ENCODE measurements at places on chromosomes 5 and 9.

- no peak for DNase-seq
These were observed 2.5 kb upstream of the RNF38 start for GRCh38 chr9:36402536-36402935.

- DNase-seq = no peak
These were observed 70.2 kb upstream of the LPCAT1 start for GRCh38 chr5:1593903-1594356.

DNA sequence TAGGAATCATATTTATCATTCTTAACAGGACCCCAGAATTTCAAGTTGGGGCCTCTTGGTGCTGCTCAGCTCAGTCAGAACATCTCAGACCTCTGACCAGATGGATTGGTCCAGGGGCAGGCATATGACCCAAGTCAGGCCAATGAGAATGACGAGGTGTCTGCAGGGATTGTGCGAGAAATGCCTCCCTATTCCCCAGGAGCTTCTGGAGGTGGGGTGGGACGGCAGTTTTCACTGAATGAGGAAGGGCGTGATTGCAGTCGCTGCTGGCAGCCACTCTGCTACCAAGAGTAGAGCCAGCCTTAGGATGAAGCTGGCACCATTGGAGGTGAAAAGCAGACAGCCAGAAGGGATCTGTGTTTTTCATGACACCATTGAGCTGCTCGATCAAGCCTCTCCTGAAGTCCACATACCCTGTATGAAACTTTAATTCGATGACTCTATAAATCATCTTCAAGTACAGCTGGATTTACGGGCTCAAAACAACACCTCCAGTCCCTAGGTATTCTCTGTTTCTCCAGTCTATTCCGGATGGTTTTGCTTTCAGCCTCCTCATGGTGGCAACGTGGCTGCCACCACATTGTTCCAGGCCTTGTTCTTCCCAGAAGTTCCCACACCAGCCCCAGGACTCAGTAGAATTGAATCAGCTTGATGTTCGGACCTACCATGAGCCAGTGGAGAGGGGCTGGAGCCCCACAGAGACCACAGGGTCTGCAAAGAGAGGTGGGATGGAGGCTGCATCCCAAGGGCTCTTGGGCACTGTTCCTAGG lies 70.2 kb upstream of the ADAMTS2 start:
- DNase-seq = no peak

DNA sequence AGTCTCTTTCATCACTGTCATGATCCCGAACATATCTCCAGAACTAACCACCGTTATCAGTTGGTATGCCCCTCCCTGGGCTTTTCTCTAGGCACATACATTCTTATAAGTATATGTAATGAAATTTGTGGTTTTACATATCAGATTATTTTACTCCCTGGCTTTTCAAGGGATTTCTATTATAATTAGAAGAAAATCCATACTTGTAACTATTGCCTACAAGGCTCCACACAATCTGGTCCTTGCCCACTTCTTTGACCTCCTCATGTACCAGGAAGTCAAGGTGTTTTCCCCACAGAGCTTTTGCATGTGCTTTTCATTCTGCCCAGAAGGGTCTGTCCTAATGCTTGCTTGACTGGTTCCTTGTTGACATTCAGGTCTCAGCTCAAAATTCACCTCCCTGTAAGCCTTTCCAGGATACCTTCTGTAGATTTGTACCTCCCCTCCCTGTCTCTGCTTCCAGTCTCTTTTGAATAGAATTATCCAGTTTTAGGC lies 33.6 kb upstream of the HSD17B4 start:
- DNase-seq = no peak

DNA sequence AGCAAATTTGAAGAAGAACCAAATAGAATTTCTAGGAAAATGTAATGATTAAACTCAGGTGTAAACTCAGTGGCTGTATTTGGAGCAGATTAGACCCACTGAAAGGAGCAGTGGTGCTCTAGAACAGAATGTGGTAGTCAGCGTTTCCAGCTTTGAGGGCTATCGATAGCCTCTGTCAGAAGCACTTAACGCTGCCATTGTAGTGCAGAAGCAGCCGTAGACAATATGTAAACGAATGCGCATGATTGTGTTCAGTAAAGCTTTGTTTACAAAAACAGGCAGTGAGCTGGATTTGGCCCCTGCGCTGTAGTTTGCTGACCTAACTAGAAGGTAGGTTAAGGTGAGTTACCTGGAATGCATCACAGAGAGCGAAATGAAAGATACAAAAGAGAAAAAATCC lies 72.0 kb downstream of the FAM78A start:
- no peak for DNase-seq

- DNase-seq = no peak
These were observed 182.7 kb downstream of the NR3C1 start for GRCh38 chr5:143220748-143221251.

- DNase-seq = no peak
These were observed 535 bp downstream of the UNC5A start for GRCh38 chr5:176810687-176811501.

DNA sequence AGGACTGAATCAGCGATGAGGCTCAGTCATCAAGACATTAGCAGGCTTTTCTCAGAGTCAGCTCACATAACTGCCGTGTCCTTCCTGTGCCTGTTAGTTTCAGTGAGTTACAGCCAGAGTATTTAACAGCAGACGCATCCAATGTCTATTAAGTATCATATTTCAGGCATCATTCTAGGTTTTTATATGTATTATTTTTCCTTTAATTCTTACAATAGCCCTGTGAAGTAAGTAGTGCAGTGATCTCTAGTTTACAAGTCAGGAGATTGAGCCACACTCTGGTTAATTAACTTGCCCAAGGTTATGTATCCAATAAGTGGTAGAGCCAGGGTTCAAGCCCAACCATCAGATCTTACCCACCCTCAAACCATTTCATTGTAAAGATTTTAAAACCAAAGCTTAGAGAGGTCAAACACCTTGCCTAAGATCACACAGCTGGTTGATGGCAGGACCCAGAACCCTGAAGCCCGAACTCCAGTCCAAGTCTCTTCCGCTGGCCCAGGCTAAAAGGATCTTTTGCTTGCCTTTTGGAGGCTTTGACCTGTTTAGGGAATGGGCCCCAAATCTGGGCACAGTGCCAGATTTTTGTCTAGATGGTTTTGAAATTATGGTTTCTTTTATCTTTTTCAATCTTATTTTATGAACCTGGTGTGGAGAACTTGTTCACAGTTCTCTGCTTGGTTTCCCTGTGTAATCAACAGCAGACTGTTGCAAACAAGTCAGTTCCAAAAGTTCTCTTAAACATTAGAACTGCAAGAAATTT lies 261.2 kb upstream of the CLINT1 start:
- DNase-seq = no peak

- DNase-seq = no peak
These were observed 579.3 kb upstream of the RGMB start for GRCh38 chr5:98193921-98194760.

- no peak for DNase-seq
These were observed 115.0 kb downstream of the PIK3R1 start for GRCh38 chr5:68330574-68330973.

DNA sequence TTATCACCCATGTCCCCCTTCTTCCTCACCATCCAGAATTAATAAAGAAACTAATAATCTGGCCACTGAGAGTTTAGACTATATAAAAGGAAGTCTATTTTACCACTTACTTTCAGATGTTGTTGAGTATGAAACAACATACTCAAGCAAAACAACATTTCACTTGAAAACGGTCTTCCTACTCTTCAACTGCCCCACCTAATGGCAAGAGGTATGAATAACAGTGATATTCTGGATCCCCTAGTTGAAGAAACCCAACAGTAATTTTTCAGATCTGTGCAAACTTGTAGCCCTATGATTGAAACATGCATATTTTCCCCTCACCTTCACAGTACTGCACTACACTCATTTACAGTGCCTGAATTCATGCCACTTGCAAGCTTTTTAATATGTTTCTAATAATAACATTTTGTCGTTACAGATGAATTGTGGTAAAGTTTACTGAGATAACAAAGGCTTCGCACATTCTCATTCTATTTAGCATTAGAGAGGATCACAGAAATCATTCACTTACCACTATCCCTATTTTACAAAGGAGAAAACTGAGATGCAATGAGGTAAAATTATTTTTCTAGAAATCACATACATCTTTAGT lies 267.9 kb upstream of the PDE4D start:
- peak; percentile 50 for DNase-seq

- no peak for DNase-seq
These were observed 71.4 kb upstream of the FBXW11 start for GRCh38 chr5:172077664-172078425.

- DNase-seq = no peak
These were observed 605 bp downstream of the CHSY3 start for GRCh38 chr5:129904667-129905472.

GRCh38 chr5:142134331-142135010 lies 25.9 kb downstream of the NDFIP1 start:
- DNase-seq = no peak

DNA sequence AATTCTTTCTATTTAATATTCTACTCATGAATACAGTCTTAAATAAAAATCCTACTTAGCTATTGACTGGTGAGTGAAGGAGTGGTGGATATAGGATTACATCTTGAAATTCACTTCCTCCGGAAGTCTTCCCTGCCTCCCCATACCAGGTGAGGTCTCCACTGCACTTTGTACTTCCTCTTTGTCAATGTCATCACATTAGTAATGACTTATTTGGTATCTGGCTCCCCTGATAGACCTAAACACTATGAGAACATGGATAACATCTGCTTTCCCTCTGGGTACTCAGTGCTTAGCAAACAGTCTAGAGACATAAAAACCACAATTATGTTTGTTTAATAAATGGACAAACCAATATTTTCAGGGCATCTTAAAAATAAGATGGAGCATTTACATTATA lies 532.1 kb downstream of the PDE4D start:
- no peak for DNase-seq

DNA sequence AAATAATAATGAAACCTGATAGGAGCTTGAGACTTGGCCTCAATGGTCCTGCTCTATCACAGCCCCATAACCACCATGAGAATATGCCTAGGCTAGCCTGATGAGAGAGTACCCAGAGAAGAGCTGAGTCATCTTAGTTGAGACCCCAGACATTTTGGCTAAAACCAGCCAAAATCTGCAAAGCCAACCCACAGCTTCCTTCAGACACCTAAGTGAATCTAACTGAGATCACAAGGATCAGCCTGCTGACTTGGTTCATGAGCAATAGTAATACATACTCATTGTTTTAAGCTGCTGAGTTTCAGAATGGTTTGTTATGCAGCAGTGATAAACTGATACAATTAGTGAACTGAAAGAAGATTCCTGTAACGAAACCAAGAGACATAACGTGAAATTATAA lies 473.7 kb upstream of the PTGER4 start:
- DNase-seq = no peak

- no peak for DNase-seq
These were observed 506.9 kb downstream of the TLE1 start for GRCh38 chr9:81182431-81182830.

GRCh38 chr5:36452424-36453006 lies 150.8 kb upstream of the RANBP3L start:
- no peak for DNase-seq

DNA sequence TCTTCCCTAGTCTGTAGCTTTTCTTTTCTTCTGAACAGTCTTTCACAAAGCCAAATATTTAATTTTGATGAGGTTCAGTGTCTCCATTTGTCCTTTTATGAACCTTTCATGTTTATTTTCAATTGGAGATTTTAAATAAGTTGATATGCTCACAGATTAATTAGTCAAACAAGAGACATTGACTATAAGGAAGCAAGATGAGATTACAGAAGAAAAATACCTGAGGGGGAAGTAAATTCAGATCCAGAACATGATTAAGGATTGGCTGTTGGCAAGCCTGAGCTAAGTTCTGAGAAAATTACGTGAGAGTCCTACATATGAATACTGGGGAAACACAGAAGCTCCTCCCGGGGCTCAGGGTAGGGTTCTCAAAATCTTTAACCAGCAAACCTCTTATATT lies 1039.8 kb upstream of the SEMA6A start:
- no peak for DNase-seq

DNA sequence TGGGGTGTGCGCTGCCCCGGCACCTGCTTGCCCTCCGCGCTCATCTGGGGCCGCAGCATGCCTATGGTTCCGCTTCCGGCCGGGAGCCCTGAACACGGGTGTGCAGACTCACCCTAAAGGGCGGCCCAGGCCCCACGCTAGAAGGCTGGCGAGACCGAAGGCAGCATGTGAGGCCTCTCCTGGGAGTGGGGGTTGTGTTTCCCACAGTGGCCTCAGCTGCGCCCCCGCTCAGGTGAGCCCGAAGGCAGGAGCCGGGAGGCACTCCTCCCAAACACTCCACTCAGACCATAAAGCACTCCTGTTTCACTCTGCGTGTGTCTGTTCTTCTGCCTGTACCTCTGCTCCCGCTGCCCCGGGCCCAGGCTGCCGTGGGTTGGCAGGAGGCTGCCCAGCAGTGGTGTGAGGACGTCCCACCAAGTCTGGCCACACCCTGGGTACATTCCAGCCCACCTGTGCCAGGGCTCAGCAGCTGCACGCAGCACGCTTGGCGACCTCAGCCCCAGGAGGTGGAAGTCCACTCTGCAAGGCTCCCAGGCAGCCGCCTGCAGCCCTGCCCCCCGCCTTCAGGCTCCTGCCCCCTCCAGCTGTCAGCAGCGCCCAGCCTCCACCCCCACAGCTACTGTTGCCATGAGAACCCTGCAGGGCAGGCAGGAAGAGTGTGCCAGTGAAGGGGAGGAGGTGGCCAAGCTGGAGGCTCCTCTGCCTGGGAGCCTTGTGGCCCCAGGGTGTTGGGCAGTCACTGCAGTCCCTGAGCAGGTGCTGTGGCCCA lies 1.2 kb upstream of the AJM1 start:
- peak; percentile 52 for DNase-seq

DNA sequence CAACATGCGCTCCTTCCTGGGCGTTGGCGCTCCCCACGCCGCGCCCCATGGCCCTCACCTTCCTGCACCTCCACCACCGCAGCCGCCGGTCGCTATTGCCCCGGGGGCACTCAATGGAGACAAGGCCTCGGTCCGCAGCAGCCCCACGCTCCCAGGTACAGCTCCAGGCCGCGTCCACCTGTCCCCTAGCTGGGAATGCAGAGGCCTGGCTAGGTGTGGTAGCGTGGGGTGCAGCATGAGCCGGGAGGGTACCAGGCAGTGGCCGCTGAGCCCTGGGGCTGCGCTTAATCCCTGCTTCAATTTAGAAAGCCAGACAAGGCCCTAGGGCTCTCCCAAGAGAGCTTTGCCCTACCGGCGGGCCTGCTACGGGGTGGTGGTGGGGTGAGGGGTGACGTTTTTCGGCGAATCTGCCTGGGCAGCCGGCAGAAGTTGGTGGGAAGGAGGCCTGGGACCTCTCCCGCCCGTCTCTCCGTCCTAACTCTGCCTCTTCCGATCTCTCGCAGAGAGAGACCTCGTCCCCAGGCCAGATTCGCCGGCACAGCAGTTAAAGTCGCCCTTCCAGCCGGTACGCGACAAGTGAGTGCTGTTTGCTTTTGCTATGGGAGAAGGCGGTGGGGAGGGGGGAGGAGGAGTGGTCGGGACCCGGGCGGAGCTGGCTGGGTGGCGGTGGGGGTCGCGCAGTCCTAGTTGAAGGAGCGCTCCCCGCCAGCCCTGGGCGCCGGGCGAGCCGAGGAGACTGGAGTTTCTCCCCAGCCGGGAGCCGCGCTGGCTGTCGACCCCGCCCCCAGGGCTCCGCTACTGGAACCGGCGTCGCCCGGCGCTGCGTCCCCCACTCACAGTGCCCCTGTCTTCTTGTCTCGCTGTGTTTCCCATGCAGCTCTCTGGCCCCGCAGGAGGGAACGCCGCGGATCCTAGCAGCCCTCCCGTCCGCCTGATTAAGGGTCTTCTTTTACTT lies 4.8 kb downstream of the IRX1 start:
- no peak for DNase-seq

All from NCI-H1436 (cell line).